ENCODE measurements at places on chromosomes 2 and 18.

GRCh38 chr18:40404284-40404683 is 1550.8 kb upstream of the PIK3C3 start:
- ATAC-seq = no peak

- ATAC-seq = no peak
These were observed 163.1 kb downstream of the ASB1 start for GRCh38 chr2:238589591-238590460.

GRCh38 chr2:9641641-9642040 is 10.8 kb upstream of the YWHAQ start:
- no peak for ATAC-seq

GRCh38 chr2:237471438-237472186 is 15.4 kb upstream of the MLPH start:
- peak; percentile 14 for ATAC-seq

- ATAC-seq = no peak
These were observed 3.9 kb upstream of the KLHL29 start for GRCh38 chr2:23381084-23381483.

- no peak for ATAC-seq
These were observed 1012.4 kb upstream of the CRIM1 start for GRCh38 chr2:35343135-35343534.

GRCh38 chr18:53153281-53153680 is 813.3 kb downstream of the DCC start:
- no peak for ATAC-seq

DNA sequence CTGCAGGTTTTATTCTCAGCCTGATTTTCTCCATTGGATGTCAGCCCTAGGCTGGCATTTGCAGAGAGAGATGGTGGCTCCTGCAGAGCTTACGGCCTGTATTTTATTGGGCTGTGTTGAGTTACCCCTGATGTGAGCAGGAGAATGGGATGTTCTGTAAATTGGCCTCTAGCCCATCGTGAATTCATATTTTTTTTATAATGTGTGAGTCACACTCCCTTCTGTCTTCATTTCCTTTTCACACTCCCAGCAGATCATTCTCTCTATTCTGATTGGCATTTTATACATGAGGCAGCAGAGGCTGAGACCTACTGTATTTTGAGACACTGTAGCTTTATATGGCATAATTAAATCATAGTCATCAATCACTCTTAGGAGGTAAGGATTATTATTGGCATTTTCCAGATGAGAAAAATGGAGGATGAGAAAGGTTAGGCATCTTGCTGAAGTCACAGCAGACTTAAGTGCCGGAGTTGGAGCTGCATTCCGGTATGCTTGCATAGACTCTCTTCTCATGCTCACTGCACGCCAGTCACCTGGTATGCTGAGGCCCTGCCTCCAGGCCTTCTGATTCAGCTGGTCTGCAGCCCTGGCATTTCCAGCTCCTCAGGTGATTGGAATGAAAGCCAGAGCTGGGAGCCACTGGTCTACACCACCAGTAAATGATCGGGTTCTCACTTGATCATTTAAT is 142.4 kb downstream of the NEDD4L start:
- ATAC-seq = peak; percentile 67

DNA sequence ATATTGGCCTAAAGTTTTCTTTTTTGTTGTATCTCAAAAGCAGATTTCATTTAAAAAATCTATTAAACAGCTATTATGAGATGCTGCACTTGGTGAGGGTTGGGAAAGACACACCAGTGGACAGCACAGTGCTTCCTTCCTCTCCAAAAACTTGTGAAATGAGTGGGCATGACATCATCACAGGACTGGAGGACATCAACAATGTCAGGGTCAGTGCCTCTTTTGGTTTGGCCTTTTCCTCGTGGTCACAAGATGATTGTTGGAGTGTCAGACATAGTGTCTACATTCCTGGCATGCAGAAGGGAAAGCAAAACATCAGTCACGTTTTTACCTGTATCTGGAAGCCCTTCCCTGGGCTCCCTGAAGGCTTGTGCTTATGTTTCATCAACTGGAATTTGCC is 49.6 kb downstream of the IL1R2 start:
- no peak for ATAC-seq

- ATAC-seq = no peak
These were observed 108.8 kb downstream of the SPOPL start for GRCh38 chr2:138610201-138610953.

GRCh38 chr2:155393406-155393805 is 694.9 kb downstream of the KCNJ3 start:
- no peak for ATAC-seq

DNA sequence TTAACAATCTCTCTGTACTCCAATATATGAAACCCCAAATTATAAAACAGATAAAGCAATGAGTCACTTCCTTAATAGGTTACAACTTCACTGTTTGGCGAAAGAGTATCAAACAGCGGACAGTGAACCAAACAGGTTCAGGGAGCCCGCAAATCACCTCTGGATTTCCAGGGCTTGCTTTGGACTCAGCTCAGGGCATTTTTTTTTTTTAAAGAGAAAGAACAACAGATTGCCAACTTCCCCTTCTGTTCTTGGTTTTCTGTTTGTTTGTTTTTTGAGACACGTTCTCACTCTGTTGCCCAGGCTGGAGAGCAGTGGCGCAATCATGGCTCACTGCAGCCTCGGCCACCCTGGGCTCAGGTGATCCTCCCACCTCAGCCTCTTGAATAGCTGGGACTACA is 52.7 kb downstream of the ABCB11 start:
- ATAC-seq = no peak

- ATAC-seq = no peak
These were observed 150.3 kb upstream of the DNMT3A start for GRCh38 chr2:25491966-25492532.

Measured in motor neuron (in vitro differentiated cells).